Right cardiac atrium (tissue), 5 donors: ENCODE measurements at places on chromosomes 1 and 21. TPM values are rescaled to one million over a fixed set of nuclear protein-coding genes. Genes with fewer than 3 reads are reported as not detected.

The SPRR1A gene
- not detected for polyA plus RNA-seq

The DRAXIN gene
- polyA plus RNA-seq = 0.02 TPM

The DLGAP3 gene
- 0.05 TPM for polyA plus RNA-seq

The WNT3A gene
- not detected for polyA plus RNA-seq

The GJC2 gene
- polyA plus RNA-seq = 1.3 TPM

The ARHGEF16 gene
- polyA plus RNA-seq = 1.4 TPM

The FAM229A gene
- polyA plus RNA-seq = 3.5 TPM

The HSD3B2 gene
- not detected for polyA plus RNA-seq

The COL8A2 gene
- polyA plus RNA-seq = 2.4 TPM

The AMPD1 gene
- not detected for polyA plus RNA-seq

The SPATA1 gene
- polyA plus RNA-seq = 0.57 TPM

The GUCA2B gene
- polyA plus RNA-seq = not detected

The DENND1B gene
- polyA plus RNA-seq = 4.1 TPM

The HTR1D gene
- 0.05 TPM for polyA plus RNA-seq

The FCRL2 gene
- polyA plus RNA-seq = not detected
